Regular cardiac myocyte (primary cell): ENCODE measurements at places on chromosomes 5 and 9. TPM values are rescaled to one million over a fixed set of nuclear protein-coding genes. Genes with fewer than 3 reads are reported as not detected.

Gene LCN9
- not detected in 2 replicates for total RNA-seq

Gene SOX30
- under 0.01 TPM in 1 of 2 replicates, not detected in the other for total RNA-seq

Gene PCAT7
- total RNA-seq = not detected in 2 replicates

Gene DNAH5
- total RNA-seq = 0.38 and 1.4 TPM in 2 replicates

Gene PCDHGB1
- total RNA-seq = 0.38 and 3.1 TPM in 2 replicates

Gene ACTBL2
- under 0.01 and 0.19 TPM in 2 replicates for total RNA-seq

Gene RICTOR
- 25.9 and 47.1 TPM in 2 replicates for total RNA-seq

Gene FOXI1
- under 0.01 TPM in 1 of 2 replicates, not detected in the other for total RNA-seq

Gene RNF183
- not detected in 2 replicates for total RNA-seq

Gene GABRB2
- total RNA-seq = under 0.01 TPM in 2 replicates

Gene ANKRD18B
- 2.8 and 8.2 TPM in 2 replicates for total RNA-seq

Gene CORO2A
- total RNA-seq = 0.56 and 0.58 TPM in 2 replicates

Gene CCNO
- under 0.01 and 0.56 TPM in 2 replicates for total RNA-seq

Gene EXOSC2
- 32.1 and 78.4 TPM in 2 replicates for total RNA-seq

Gene BTF3
- 171 and 249 TPM in 2 replicates for total RNA-seq

Gene NMUR2
- not detected in 2 replicates for total RNA-seq

Gene LHX3
- under 0.01 TPM in 1 of 2 replicates, not detected in the other for total RNA-seq

Gene BARX1
- under 0.01 TPM in 1 of 2 replicates, not detected in the other for total RNA-seq

Gene ZNG1A
- 28.2 and 30.5 TPM in 2 replicates for total RNA-seq

Gene IRX2
- total RNA-seq = 0.38 and 0.56 TPM in 2 replicates

Gene BAAT
- total RNA-seq = under 0.01 and 0.19 TPM in 2 replicates

Gene PCDHA8
- total RNA-seq = under 0.01 TPM in 2 replicates

Gene ELL2
- 54.3 and 61.7 TPM in 2 replicates for total RNA-seq

Gene ECM2
- 2.7 and 22.6 TPM in 2 replicates for total RNA-seq

Gene SIT1
- total RNA-seq = not detected in 2 replicates

Gene ABO
- total RNA-seq = not detected in 2 replicates

Gene TAF1L
- total RNA-seq = not detected in 2 replicates

Gene DAB2
- total RNA-seq = 34.1 and 113 TPM in 2 replicates

Gene NR6A1
- 0.19 and 0.56 TPM in 2 replicates for total RNA-seq

Gene GIN1
- total RNA-seq = 5.9 and 6.2 TPM in 2 replicates

Gene BNC2
- total RNA-seq = 13.0 and 18.9 TPM in 2 replicates

Gene SPATA31E1
- not detected in 2 replicates for total RNA-seq

Gene SOWAHA
- under 0.01 TPM in 1 of 2 replicates, not detected in the other for total RNA-seq

Gene ADCY2
- total RNA-seq = not detected in 2 replicates

Gene ZNF879
- total RNA-seq = 4.8 and 5.6 TPM in 2 replicates

Gene RNF20
- 31.9 and 32.6 TPM in 2 replicates for total RNA-seq

Gene FGF18
- total RNA-seq = not detected in 2 replicates

Gene CHMP5
- total RNA-seq = 129 and 156 TPM in 2 replicates

Gene INSL6
- not detected in 2 replicates for total RNA-seq

Gene ABCA2
- 10.4 and 20.3 TPM in 2 replicates for total RNA-seq

Gene SPINK1
- total RNA-seq = 0.56 TPM in 1 of 2 replicates, not detected in the other

Gene OR1Q1
- not detected in 2 replicates for total RNA-seq

Gene TRIO
- total RNA-seq = 204 and 250 TPM in 2 replicates

Gene SNCAIP
- 0.19 and 0.85 TPM in 2 replicates for total RNA-seq

Gene SVEP1
- total RNA-seq = 14.4 and 90.8 TPM in 2 replicates

Gene SQSTM1
- 256 and 857 TPM in 2 replicates for total RNA-seq

Gene PCDHGC5
- 1.7 and 2.0 TPM in 2 replicates for total RNA-seq

Gene CLINT1
- 85.1 and 150 TPM in 2 replicates for total RNA-seq

Gene SOHLH1
- total RNA-seq = not detected in 2 replicates

Gene TRIM41
- total RNA-seq = 9.3 and 13.6 TPM in 2 replicates

Gene C5orf58
- total RNA-seq = under 0.01 TPM in 1 of 2 replicates, not detected in the other

Gene BHMT
- total RNA-seq = under 0.01 TPM in 1 of 2 replicates, not detected in the other

Gene COL23A1
- under 0.01 and 0.28 TPM in 2 replicates for total RNA-seq
